ENCODE measurements at places on chromosomes 2 and 18.

DNA sequence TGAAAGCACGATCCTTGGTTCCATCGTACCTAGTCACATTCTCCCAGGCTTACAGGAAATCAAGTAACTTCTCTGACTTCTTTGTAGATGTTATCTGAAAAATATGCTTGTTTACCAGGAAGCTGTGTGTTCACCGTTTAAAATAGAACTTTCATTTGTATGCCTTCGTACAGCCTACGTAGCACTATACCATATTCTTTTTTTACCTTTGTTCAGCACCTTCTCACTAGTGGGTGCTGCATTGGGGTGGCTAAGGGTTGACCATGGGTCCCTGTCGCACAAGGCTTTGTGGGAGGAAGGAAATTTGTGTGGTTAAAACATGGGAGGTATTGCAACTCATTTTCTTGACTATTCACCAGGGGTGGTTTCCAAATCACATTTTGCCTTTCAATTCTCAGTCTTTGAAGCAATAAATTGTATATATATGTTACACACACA lies 16.6 kb downstream of the MALT1 start:
- DNase-seq: peak; percentile 9

DNA sequence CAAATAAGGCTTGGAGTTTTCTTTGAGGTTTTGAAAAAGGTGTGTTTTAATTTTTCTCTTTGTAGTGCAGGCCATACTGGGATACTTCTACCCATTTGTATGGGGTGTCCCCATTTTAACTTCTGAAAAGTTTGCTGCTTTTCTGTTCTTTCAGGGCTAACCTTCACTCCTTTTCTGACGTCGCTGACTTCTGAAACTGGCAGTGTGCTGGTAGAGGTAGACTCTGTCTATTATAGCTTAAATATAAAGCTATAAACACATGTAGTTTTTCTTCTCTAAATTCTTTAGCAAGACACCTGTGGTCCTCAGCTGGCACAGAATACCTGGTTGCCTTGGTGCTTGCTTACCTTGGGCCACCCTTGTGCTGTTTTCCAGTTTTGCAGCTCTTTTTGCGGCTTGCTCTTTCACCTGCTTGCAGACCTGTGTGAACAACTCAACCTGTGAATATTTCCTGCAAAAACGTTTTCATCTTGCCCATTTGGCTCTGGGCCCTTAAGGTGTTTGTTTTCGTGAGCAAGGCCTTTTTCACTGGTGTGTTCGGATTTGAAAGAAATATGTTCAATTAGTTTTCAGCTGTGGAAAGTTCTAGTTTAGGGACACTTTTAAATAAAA lies 42.2 kb downstream of the PHLPP1 start:
- DNase-seq: no peak

GRCh38 chr2:69022548-69022947 lies 9.6 kb downstream of the ANTXR1 start:
- DNase-seq: no peak

GRCh38 chr2:215328066-215328465 lies 16.2 kb downstream of the ATIC start:
- DNase-seq: no peak

DNA sequence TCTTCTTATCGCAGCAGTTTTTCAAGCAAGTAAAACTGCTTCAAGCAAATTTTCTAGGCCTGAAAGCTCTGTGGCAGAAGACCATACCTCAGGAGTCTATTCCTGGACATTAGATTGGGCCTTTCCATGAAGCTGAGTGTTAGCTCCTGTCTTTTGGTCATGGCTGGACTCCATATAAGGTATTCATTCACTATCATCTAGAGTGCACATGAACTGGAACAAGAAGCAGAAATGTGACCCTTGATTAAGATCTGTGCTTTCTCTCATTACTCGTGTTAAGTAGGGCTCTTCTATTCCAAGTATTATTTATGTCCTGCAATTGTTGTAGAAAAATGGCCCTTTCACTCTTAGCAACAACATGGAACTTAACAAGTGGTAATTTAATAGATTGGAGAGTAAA lies 5.9 kb upstream of the GULP1 start:
- no peak for DNase-seq

DNA sequence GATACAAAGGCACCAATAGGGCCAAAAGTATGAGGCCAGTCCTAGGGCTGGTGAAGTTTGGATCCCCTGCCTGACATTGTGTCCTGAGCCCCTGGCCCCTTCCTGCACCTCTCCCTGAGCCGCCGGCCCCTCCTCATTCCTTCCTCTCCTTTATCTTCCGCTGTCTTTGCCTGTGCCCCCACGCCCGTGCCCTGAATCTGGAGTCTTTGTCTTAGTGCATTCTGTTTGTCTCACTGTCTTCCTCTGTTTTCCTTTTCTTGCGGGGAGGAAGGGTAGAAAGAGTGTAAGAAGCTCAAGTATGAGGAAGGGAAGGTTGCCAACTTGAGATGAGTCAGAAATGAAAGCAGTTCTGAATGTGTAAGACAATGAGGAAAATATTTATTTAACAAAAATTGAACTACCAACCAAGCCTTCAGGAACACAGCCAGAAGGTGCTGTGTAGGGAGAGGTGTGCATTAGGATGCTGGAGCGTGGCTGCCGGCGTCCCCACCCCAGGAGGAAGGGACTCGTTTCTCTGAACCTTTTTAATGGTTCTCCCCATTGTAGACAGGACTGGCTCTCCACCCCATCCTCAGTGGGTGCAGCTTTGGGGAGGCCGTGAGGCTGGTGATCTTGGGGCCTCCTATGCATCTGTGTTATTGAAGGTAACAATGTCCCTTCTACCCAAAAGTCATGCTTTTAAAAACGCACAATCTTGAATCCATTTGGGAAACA lies 133.1 kb downstream of the NEDD4L start:
- no peak for DNase-seq

GRCh38 chr2:197538412-197538811 lies 22.5 kb downstream of the MOB4 start:
- DNase-seq: no peak

- DNase-seq: no peak
Measured at GRCh38 chr2:152710713-152711112, 6.5 kb downstream of the PRPF40A start.

DNA sequence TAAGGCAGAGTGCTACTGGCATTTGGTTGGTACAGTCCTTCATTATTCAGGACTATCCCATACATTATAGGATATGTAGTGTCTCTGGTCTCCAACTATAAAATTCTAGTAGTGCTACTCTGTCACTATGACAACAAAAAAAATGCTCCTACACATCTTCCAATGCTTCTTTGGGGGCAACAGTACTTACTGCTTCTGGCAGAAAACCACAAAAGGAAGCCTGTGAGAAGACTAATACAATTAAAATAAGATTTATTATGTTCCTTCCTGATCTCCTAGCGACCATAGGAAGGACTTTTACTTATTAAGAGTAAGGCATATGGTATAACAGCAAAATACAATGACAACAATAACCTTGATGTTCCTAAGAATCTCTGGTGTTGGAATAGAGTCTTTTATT lies 48.4 kb upstream of the CPO start:
- DNase-seq: no peak

- peak; percentile 92 for DNase-seq
Measured at GRCh38 chr18:3013024-3013804, at the start of gene LPIN2. Gene LPIN2, minus strand, starts transcription at chr18:3013144. Its CDS starts 52,304 bp downstream, at chr18:2960840.

DNA sequence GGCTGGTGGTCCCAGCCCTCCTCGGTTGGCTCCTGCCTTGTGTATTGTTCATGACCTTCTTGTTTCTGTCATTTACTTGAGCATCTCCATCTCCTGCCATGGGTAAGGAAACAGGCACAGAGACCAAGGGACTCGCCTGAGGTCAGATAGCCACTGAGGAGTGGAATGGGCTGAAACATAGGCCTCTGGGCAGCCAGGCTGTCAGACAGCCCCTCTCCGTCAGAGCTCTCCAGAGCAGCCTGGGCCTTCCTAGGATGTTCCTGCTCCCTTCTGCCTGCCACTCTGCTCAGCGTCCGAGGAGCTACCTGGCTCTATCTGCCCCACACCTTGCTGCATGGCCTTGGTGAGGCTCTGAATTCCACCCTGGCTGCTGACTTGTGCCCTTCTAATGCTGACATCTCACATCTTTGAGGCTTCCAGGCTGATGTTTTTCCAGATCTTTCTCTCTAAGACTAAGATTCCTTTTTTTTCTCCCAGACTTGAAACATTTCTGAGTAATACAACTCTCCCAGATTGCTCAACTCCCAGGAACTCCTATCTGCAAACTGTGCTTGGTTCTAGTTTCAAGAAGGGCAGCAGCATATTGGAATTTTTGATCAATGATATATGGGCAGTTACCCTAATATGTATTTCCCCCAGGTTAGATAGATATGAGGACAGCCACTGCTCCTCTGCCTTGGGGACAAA lies 67.7 kb downstream of the MCFD2 start:
- DNase-seq: no peak

DNA sequence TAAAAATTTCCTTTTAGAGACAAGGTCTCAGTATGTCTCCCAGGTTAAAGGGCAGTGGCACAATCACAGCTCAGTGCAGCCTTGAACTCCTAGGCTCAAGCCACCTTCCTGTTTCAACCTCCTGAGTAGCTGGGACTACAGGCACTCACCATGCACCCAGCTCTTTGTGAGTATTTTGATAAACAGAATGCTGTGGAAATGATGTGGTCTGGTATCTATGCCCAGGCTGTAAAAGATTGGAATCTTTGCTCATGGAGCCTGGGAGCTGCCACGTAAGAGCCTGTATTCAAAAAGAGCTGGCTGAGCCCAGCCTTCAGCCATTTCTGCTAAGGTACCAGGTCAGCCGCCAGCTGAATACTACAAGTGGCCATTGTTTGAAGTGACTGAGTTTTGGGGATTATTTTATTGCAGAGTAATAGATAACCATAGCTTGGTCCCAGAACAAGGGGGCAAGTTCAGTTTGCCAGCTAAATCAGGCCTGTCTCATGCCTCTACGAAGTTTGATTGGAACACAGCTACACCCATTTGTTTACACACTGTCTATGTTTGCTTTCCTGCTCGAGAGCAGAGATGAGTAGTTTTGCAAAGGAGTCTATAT lies 21.3 kb upstream of the ARL5A start:
- DNase-seq: no peak

GRCh38 chr2:3141696-3142095 lies 235.9 kb downstream of the EIPR1 start:
- no peak for DNase-seq

- DNase-seq: no peak
Measured at GRCh38 chr2:14344355-14344754, 288.2 kb upstream of the LRATD1 start.

DNA sequence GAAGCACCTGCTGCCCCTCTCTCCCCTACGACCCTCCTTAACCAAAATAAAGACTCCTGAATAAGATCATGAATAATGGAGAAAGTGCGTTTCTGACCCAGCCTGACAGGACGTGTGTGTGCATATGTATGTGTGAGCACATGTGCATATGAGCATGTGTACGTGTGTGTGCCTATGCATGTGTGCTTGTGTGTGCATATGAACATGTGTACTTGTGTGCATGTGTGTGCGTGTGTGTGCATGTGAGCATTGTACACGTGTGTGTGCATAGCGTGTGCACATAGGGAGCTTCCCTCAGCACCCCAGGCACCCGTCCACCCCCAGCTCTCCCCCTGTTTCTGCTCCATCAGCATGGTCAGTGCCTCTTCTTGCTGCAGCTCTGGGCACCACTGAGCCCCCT lies 10.7 kb downstream of the KCNIP3 start:
- no peak for DNase-seq

GRCh38 chr2:161136696-161137324 lies 23.4 kb upstream of the TANK start:
- DNase-seq: no peak

DNA sequence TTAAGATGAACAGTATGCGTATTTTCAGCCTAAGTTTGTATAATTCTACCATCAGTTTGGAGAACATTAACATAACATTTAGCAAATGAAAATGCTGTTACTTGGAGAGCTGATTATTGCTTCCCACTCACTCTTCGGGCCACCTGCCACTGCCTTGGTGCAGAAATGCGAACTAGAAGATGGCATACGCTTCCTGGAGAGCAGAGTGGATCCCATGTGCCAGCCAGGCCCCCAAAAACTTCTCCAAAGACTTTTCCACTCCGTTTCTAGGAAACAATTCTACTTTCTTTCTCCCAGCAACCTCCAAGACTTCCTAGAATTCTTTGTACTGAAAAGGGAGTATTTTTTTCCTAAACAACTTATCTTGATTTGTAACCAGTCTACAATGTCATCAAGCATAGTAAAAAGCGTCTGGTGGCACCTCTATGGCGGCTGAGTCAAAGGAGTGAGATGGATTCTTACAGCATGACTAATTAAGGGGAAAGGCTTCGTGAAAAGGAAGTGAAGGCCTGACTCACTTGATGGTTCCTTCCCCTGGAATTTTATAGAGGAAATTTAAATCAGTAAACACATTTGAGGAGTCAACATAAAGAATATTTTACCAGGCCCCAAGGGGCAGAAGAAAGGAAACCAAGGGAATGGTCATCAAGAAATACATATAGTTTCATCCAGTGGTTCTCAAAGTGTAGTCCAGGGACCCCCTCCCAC lies 36.6 kb downstream of the FEZ2 start:
- DNase-seq: no peak

DNA sequence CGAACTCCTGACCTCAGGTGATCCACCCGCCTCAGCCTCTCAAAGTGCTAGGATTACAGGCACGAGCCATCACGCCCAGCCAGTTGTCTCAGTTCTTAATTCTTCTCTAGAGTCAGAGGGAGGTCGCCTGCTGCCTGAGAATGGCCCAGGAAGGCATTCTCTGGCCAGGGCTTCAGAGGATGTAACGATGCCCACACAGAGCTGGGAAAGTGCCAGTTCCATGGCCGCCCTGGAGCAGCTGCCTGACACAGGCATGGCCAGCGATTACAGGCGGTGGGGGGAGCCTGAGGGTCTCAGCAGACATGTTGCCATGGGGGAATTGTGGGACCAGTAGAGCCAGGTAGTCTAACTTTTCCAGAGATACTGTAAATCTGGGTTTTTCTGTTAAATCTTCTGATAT lies 25.6 kb upstream of the DNMT3A start:
- no peak for DNase-seq

DNA sequence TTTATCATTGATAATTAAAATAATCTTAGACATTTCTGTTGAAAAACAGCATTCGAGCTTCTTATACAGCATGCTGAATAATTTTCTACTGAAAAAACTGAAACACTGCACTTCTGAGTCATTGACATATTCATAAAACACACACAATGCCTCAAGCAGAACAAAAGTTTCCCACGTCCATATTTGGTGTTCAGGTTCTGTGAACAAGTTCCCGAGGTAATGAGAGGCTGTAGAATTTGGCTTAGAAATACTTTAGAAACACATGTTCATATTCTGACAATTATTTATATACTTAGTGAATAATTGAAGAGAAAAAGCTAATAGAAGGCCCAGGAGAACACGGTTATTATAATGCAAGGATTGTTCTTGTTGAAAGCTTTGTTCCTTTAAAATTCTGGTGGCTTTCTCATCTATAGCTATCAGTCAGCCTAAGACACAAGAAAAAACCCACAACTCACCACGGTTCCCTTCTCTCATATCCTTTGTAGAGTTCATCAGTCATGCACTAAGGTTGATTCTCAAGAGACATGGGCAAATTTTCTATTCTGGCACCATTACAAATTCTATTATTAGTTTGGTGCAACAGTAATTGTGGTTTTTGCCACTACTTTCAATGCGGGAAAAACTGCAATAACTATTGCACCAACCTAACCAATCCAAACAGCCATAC lies 194.4 kb downstream of the TMX3 start:
- no peak for DNase-seq

- DNase-seq: no peak
Measured at GRCh38 chr2:111910609-111911277, 12.3 kb downstream of the MERTK start.
